ENCODE measurements at places on chromosomes 12 and 14.

- DNase-seq: no peak
Observed at GRCh38 chr12:3532931-3533702, 42.1 kb downstream of the PRMT8 start.

GRCh38 chr12:120007272-120007671 lies 18.2 kb downstream of the BICDL1 start:
- no peak for DNase-seq

- DNase-seq: no peak
Observed at GRCh38 chr12:26798023-26798422, 35.0 kb downstream of the ITPR2 start.

- no peak for DNase-seq
Observed at GRCh38 chr12:51643951-51644350, 52.9 kb downstream of the SCN8A start.

DNA sequence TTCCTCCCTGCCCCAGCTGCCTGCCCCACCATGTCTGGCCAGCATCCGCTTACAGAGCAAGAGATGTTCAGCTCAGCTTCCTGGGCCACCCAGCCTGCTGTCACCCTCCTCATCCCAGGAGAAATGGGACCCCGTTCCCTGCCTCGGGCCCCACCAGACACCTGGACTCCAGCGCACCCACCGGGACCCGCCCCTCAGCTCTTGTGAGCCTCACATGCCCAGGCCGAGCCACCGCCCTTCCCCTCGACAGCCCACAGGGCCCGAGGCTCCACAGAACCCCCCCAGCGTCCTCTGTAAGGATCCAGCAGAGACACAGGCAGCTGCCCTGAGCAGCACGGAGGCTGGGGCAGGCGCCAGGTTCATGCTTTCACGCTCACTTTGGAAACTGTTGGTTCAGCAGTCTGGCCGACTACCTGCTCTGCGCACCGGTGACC lies 18.4 kb upstream of the C14orf180 start:
- DNase-seq: peak; percentile 65

DNA sequence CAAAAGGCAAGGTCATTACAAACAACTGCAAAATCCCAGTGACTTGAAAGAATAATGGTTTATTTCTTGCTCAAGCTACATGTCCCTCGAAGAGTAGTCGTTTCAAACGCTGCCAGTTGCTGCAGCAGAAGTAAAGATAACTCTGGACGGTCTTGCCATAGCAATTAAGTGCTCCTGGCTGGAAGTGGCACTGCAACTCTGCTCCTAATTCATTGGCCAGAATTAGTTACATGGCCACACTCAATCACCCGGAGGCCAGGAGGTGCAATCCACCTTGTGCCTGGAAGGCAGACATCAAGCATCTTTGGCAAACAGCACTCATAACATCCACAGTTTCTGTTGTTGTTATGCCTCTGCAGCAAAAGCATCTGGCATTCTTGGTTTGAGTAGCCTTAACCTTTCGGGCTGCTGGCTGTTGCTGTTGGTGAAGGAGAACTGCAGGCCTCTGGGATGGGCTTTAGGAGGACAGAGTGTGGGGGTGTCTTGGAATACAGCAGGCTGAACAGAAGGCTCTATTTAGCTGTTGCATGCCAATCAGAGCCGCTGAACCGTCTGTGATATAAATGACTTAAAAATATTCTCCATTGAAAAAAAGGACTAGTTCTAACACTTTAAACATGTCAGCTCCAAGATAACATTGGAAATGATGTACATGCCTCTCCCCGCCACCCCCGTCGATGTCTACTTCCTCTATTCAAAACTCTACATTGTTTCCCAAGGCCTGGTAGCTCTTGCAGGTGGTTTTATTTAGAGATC lies 123.5 kb upstream of the DYRK2 start:
- DNase-seq: no peak

GRCh38 chr14:106662936-106663550 lies 1136.7 kb downstream of the TMEM121 start:
- no peak for DNase-seq

- no peak for DNase-seq
Observed at GRCh38 chr14:90714811-90715210, 101.4 kb downstream of the TTC7B start.

DNA sequence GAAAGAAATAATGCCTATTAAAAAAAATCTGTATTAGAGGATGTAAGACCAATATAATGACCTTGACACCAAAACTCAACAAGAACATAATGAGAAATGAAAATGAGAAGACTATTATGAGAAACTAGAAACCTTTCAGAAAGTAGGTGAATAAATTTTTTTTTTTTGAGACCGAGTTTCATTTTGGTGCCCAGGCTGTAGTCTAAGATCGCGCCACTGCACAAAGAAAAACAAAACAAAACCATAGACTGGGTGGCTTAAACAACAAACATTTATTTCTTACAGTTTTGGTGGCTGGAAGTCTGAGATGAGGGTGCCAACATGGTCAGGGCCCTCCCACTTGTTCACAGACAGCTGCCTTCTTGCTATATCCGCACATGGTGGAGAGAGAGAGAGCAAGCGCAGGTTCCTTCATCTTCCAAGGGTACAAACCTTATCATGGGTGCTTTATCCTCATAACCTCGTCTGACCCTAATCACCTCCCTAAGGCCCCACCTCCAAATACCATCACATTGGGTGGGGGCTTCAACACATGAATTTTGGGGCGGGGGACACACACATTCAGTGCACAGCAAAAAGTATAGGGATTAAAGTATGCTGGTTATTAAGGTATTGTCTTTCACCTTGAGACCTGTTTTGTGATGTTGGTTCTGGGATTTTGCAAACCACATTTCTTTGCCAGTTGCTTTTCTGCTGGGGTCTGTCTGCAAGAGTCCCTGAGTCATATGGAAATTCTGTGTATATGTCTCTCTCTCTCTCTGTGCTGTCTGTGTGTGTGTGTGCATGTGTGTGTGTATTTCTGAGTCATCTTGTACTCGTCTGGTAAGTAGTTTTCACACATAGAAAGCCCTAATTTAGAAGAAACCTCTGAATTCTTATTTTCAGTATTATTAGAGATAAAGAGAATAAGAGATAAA lies 26.2 kb downstream of the ZCRB1 start:
- DNase-seq: no peak

- no peak for DNase-seq
Observed at GRCh38 chr14:28542040-28542439, 224.5 kb upstream of the FOXG1 start.

DNA sequence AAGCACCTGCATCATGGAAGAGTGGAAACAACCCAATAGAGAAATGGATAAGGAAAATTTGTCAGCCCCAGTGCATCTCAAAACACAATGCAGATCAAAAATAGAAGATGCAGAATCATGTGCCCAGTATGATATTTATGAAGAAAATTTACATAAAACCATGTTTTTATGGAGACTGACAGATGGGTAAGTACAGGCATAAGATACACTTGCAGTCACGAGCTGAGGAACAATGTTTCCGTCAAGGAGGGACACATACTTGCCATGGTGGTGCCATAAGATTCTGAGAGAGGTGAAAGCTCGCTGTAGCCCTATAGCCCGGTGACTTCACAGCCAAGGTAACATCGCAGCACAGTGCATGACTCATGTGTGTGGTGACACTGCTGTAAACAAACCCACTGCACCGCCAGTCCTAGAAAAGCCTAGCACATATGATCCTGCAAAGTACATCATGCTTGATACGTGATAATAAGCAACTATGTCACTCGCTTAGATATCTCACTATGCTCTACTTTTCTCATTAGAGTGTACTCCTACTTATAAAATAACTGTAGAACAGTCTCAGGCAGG lies 112.6 kb downstream of the RIMBP2 start:
- DNase-seq: no peak

DNA sequence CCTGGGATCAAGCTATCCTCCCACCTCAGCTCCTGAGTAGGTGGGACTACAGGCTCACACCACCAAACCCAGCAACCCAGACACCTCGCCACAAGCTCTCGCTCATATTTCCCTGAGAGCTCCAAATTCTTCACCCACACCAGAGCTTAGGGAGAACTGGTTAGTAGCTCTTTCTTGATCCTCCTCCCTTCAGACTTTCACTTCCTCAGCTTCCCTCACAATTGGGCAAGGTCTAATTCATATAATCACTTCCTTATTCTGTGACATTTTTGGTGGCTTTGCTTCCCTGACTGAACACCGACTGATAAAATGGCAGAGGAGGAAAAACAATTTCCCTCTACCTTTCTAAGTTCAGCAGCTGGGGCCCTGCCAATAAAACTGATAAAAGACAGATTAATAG lies 88.5 kb downstream of the GXYLT1 start:
- DNase-seq: no peak

DNA sequence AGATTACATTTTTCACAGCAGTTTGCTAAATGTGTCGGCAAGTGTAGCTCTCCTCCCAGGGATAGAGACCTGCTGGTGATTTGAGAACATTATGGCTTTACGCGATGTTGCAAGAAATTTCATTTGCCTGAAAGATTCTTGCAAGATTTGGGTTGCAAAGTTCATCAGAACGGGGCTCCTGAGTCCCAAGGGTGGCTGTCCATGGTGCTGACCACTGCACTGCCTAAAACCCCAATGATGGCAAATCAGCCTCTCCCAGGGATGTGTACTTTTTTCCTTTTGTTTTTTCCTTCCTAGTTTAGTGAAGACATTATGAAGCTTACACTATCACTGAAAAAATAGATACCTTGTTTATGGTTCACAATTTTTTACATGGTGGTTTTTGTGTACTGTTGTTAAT lies 85.4 kb downstream of the WSCD2 start:
- DNase-seq: no peak

- DNase-seq: no peak
Observed at GRCh38 chr14:96747006-96747405, 50.2 kb upstream of the VRK1 start.

DNA sequence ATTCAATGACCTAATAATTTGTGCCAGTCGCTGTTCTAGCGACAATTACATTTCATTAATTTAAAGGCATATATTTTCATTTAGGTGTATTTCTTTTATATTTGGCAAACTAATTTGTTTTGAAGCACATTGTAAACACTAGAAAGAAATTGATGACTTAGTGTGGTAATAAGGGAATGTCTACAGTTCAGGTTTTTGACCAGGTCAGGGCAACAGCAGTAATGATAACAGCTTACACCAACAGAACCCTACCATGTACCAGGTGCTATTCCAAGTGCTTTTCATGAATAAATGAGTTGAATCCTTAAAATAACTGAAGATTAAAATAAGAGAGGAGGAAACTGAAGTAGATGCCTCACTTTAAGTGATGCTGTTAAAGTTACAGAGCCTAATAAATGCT lies 85.4 kb upstream of the SLC38A2 start:
- DNase-seq: no peak

DNA sequence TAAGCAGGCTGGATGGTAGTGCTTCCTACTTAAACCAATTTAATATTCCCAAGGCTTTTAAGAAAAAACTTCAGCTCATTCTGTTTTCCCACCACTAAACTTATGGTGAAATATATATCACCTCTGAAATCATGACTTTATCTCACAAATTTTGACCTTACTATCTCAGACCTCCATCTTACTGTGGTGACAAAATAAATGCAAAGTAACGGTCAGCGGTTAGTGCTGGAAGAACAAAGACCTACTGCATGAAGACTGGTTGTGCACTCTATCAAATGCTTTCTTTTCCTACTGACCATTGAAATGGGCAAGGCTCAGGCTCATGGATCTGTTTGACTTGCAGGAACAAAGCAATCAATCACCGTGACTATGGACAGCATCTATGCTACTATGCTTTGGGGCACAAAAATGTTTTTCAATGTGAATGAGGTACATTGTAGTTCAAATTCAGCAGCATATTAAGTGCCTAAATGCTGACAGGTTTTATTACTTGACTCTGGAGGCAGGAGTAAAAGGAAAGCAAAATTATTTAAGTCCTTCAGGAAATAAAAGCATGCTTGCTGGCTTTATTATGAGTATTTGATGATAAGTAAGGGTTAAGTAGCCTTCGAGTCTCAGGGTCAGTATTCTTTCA lies 43.1 kb upstream of the GTF2A1 start:
- DNase-seq: no peak

GRCh38 chr12:87529413-87529812 lies 499.8 kb downstream of the C12orf50 start:
- DNase-seq: no peak

GRCh38 chr14:23492618-23493272 lies 23.2 kb downstream of the NGDN start:
- DNase-seq: no peak

DNA sequence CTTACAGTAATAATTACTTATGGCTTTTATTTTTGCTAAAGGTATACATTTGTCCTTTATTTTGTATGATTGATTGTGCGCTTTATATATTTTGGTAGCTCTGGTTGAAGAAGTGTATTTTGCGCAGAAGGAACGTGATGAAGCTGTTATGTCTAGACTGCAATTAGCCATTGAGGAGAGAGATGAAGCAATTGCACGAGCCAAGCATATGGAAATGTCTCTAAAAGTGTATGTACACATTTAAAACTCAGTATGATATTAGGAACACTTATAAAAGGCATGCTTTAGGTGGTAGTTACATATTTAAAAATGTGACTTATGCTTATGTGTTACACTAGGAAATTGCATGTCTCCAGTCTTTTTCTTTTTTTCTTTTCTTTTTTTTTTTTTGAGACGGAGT lies 87.5 kb downstream of the MIPOL1 start:
- DNase-seq: no peak

DNA sequence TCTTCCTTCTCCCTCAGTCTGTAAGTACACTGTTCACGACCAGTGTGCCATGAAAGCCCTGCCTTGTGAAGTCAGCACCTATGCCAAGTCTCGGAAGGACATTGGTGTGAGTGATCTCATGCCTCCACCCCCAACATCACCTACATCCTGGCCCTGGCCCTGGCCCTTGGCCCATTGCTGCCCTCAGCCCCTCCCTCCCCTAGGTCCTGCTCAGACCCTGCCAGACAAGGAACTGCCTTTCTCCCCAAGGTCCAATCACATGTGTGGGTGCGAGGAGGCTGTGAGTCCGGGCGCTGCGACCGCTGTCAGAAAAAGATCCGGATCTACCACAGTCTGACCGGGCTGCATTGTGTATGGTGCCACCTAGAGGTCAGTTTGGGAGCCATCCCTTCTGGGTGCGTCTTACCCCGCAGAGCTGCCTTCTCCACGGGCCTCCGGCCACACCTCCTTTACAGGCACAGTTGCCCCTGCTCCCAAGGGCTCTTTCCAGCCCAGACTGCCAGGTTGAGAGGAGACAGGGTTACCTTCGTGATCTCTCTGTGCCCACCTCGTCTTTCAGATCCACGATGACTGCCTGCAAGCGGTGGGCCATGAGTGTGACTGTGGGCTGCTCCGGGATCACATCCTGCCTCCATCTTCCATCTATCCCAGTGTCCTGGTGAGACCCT lies 9.2 kb downstream of the DGKA start:
- DNase-seq: peak; percentile 91

GRCh38 chr14:62143245-62143644 lies 381.0 kb downstream of the SNAPC1 start:
- no peak for DNase-seq

DNA sequence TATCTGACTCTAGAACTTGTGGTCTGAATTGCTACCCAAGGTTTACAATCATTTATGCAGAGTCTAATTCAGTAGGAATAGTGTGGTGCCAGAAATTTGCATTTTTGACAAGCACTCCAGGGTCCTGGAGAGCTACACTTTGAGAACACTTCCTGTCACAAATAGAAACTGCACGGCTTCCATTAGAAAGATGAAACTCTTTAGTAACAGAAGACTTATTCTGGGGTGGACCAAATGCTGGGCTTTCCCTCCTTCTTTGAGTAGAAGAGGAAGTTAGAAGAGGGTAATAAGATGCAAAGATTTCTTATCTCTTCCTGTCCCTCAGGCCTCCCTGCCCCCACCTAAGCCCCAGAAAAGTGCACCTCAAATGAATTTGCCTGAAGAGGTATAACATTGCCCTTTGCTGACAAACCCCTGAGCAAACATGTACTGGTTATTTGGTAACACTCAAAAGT lies 28.4 kb downstream of the DGLUCY start:
- no peak for DNase-seq
